NCI-H2107 (cell line): ENCODE measurements at places on chromosomes 16 and 17.

DNA sequence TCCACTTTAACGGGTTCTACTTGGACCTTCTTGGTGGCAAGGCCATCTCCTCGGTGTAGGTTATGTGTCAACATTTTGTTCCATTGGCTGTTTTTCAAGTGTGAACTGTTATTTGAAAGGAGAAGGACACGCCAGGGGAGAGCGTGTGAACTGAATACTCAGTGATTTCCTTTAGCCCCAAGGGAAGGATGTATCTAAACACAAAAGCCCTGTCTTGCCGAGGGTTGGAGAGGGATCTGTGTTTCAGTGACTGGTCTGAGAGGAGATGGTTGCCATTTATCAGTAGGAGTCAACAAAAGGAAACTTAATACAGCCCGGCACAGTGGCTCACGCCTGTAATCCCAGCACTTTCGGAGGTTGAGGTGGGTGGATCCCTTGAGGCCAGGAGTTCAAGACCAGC is 50.0 kb downstream of the USP10 start:
- DNase-seq = no peak

- DNase-seq = no peak
Measured at GRCh38 chr16:85899444-85899843, 482 bp downstream of the IRF8 start.

- DNase-seq = no peak
Measured at GRCh38 chr16:64174327-64174726, 947.5 kb downstream of the CDH11 start.

DNA sequence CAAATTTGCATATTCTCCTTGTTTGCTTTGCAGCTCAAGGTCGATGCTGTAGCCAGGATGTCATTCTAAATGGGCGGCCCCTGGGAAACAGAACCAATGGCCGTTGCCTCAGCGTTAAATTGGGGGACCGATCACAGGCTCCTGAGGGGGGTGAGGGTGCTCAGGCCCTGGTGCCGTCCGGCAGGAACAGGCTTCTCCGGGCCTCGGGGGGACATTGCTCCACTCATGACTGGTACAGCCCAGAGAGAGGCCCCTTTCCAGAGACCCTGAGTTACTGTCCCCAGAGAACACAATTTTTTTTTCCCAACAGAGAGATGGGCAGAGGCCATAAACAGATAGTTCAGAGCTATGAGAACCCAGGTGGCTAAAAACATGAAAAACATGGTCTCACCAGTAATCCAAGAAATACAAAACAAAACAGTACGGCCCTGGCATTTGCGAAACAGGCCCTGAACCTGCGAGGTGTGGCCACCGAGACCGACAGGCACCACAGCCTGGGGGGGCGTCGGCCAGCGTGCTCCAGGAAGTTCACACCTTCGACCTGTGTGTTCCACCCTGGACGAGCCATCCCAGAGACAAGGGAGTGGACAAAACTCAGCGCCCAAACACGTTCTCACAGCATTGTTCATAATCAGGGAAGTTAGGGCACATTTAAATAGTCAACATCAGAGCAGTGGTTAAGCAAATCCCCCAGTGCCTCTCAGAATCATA is 82.8 kb downstream of the METRNL start:
- DNase-seq = no peak

DNA sequence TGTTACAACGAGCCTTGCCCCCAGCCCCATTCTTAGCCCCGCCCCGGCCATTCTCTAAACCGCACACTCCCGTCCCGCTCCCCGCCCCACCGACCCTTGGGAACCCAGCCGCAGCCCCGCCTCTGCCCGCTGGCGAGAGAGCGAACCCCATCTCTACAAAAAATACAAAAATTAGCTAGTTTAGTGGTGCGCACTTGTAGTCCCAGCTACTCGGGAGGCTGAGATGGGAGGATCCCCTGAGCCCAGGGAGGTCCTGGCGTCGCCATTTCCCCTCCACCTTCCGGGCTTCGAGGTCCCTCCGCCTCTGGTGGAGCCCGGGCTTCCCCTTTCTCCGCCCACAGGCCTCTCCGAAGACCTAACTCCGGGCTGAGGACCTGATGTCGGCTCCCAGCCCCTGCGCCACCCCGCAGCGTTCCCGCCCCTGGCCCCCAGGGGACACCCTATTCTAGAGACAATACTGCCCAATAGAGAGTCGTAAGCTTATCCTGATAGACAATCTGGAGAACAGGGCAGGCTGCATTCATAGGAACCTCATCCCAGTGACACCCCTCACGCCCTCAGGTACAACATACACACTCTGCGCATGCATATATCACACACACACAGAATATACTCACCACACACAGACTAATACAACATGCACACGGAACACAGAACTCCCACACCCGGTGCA is 480 bp upstream of the PROCA1 start:
- no peak for DNase-seq
